ENCODE measurements at places on chromosomes 5 and 9. TPM values are rescaled to one million over a fixed set of nuclear protein-coding genes. Genes with fewer than 3 reads are reported as not detected.

The DPYSL3 gene
- total RNA-seq: 110 TPM

The TICAM2 gene
- total RNA-seq: 0.53 TPM

The C8G gene
- 8.6 TPM for total RNA-seq

The LOX gene
- 48.1 TPM for total RNA-seq

The CXXC5 gene
- 41.9 TPM for total RNA-seq

The LCN6 gene
- 130 TPM for total RNA-seq

The RAI14 gene
- 134 TPM for total RNA-seq

The SPAG8 gene
- total RNA-seq: not detected

The ISL1 gene
- not detected for total RNA-seq

The SETD9 gene
- 16.8 TPM for total RNA-seq

The PTGER4 gene
- 48.3 TPM for total RNA-seq

The DIRAS2 gene
- not detected for total RNA-seq

The TEX48 gene
- total RNA-seq: not detected

The PHAX gene
- 19.3 TPM for total RNA-seq

The CTSV gene
- not detected for total RNA-seq

The SOHLH1 gene
- total RNA-seq: not detected

The YIPF5 gene
- total RNA-seq: 31.0 TPM

The TNC gene
- total RNA-seq: 137 TPM

The IL13 gene
- not detected for total RNA-seq

The PTGES2 gene
- total RNA-seq: 97.2 TPM

The ACO1 gene
- total RNA-seq: 19.1 TPM

The FOXD4L6 gene
- not detected for total RNA-seq

The SLCO6A1 gene
- not detected for total RNA-seq

The PROB1 gene
- total RNA-seq: 4.3 TPM

The NFIL3 gene
- total RNA-seq: 27.5 TPM

The CCNO gene
- 43.2 TPM for total RNA-seq

The UBE2QL1 gene
- total RNA-seq: 0.85 TPM

The IL4 gene
- not detected for total RNA-seq

The GABRB2 gene
- 0.21 TPM for total RNA-seq

The DMRT2 gene
- 7.2 TPM for total RNA-seq

The IFNA13 gene
- total RNA-seq: not detected

The GRXCR2 gene
- total RNA-seq: not detected

The SOX30 gene
- total RNA-seq: not detected

The SPINK7 gene
- not detected for total RNA-seq

The PDCD1LG2 gene
- total RNA-seq: 1.1 TPM

The ARL14EPL gene
- not detected for total RNA-seq

The WASHC1 gene
- total RNA-seq: 6.8 TPM

The BASP1 gene
- 69.1 TPM for total RNA-seq

The SIL1 gene
- 53.4 TPM for total RNA-seq

The ADGRD2 gene
- total RNA-seq: not detected

The ALDOB gene
- 4.8 TPM for total RNA-seq

The CACFD1 gene
- total RNA-seq: 24.8 TPM

The ANKRD34B gene
- not detected for total RNA-seq

The ACTBL2 gene
- total RNA-seq: not detected

The ZNF454 gene
- total RNA-seq: 2.8 TPM

The SPINK13 gene
- not detected for total RNA-seq

The WDR31 gene
- total RNA-seq: 0.21 TPM

Data from ascending aorta (tissue), 2 donors.